Cortex of kidney (tissue), 1 donor: ENCODE measurements at places on chromosomes 2 and 18.

DNA sequence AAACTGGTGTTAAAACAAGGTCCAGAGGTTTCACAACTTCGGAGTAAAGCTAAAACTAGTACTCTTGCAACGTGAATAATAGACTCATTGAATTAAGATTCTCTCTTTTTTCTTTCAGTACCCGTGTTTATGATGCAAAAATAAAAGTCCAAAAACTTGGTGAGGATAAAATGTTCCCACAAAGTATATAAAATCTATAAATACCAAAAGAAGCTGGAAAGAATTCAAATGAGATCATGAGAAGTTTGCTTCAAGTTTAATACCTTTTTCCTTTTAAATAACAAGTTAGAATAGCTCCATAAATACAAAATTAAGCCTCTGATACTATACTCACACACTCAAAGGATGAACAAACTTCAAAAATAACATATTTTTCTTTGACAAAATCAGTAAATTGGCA, 34.0 kb downstream of the METTL4 start:
- DNase-seq, result no peak

DNA sequence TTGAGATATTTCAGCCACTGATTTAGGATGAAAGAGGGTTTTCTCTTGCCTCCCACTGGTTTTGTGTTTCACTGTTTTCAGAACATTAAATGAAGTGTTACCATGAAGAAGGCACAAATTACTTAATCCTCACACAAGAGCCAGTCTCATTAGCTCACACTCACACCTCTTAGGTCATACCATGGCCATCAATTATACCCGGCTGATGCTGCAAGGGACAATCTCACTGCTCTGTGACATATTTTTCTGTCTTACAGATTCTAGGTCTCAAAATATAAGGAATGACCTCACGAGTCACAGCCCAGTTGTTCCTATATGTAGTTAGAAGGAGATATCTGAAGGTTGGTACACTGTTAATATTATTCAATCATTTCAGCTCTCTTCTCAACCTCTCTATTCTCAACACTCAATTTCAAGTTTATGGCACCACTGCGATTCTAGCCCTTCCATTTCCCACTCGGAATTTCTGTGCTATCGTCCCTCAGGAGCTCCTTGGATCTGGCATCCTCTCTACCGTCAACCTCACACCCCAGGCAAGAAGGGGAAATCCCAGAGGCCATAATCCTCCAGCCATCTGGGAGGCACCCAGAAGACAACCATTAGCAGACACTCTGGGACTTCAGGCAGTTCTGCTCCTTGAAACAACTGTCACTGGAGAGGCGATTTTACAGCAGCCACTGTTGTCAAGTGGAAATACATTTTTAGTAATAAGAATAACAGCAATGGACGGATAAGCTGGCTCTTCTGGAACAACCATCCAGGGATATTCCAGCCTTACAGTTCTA, 101.9 kb downstream of the MREG start:
- DNase-seq, result no peak

GRCh38 chr2:186009341-186009740, 270.7 kb downstream of the FSIP2 start:
- DNase-seq, result no peak

DNA sequence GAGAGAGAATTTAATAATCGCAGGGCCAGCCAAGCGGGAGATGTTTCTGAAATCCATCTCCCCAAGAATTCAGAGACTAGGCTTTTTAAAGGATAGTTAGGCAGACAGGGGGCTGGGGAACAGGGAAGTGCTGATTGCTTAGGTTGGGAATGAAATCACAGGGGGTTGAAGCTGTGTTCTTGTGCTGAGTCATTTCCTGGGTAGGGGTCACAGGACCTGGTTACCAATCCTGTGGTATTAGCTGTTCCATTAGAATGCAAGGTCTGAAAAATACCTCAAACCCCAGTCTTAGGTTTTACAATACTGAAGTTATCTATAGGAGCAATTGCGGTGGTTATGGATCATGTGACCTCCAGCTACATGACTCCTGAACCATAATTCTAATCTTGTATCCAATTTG, 4.6 kb downstream of the SP140 start:
- no peak for DNase-seq
